ENCODE measurements at places on chromosomes 1 and 21.

DNA sequence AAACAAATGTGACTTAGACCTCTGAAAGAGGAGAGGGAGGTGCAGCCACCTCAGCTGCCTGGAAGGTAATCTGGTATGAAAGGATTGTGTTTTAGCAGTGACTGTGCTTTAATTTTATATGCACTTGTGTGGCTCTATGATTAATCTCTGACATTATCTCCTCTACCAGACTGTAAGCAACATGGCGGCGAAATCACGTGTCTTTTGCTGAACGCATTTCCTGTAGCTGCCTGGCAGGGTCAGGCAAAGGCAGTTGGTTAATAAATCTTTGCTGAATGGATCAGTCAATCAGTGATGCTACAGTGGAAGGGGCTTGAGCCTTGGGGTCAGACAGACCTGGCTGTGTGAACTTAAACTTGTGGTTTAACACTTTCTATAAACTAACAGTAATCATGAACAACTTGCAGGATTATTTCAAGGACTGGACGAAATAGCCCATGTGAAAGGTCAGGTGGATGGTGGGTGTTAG lies 96.9 kb downstream of the ADSS2 start:
- no peak overlapping the region for H3K4me3 ChIP-seq
- H3K27me3 ChIP-seq = no peaks in the 10 kb centered on the region
- no peaks in the 10 kb centered on the region for H3K36me3 ChIP-seq

DNA sequence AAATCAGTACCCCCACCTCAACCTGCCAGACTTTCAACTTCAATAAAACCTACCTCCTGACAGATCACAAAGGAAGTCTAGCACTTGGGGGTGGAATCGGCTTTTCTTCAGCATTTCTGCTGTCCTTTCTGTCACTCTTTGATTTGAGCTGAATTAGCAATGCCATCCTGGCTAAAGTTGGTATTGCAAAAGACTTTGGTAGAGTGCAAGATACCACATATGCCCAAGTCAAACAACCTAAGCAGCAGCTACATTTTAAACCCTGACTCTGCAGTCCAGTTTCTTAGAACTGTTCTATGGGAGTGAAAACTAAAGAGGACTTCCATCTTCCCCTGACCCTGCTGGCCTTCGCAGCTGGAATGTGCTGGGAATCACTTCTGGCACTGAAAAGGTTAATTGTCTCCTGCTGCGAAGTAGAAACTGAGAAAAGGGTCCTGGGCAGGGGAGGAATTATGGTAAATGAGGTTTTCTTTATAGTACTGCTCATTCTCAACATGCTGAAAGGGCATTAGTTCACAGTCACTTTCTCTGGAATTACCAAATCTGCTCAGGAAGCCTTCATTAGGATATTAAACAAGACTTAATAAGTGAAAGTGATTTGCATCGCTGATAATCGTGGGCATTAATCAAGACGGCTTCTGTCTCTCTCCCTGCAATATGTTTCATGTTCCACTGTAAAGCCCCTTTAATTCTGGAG lies 126.2 kb upstream of the SMYD2 start:
- H3K4me1 ChIP-seq = no peaks in the 10 kb centered on the region
- no peak overlapping the region for H3K27ac ChIP-seq
- no peaks in the 10 kb centered on the region for H3K36me3 ChIP-seq
- no peak overlapping the region for H3K4me3 ChIP-seq
- no peaks in the 10 kb centered on the region for H3K27me3 ChIP-seq
- no peak for DNase-seq

GRCh38 chr1:199336745-199337640 lies 690.5 kb upstream of the NR5A2 start:
- H3K27me3 ChIP-seq = no peaks in the 10 kb centered on the region
- no peak overlapping the region for H3K4me3 ChIP-seq
- H3K27ac ChIP-seq = no peak overlapping the region
- no peaks in the 10 kb centered on the region for H3K36me3 ChIP-seq

GRCh38 chr1:27004471-27005165 lies 8.0 kb downstream of the TENT5B start:
- H3K4me3 ChIP-seq = no peak overlapping the region
- peaks cover 97% of the 10 kb centered on the region for H3K4me1 ChIP-seq
- H3K27me3 ChIP-seq = no peaks in the 10 kb centered on the region
- H3K27ac ChIP-seq = peak overlapping the region; percentile 61
